ENCODE measurements at places on chromosomes 4 and X.

DNA sequence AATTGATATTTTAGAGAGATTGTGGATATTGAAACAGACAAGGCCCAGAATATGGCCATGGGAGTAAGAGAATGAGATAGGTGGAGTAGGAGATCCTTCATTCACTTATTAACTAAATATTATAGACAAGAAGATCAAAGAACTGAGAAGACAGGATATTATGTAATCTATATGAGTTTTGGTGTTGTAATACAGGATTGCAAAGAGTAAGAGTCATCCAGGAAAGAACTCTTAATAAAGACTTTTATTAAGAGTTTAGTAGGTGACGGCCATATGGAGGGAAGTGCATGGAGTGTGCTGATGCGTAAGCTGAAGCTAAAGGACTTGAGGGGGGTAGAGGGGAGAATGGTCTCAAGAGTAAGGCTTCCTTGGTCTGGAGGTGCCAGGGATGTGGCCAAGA lies 153.7 kb downstream of the VEGFC start:
- peak; percentile 78 for DNase-seq

DNA sequence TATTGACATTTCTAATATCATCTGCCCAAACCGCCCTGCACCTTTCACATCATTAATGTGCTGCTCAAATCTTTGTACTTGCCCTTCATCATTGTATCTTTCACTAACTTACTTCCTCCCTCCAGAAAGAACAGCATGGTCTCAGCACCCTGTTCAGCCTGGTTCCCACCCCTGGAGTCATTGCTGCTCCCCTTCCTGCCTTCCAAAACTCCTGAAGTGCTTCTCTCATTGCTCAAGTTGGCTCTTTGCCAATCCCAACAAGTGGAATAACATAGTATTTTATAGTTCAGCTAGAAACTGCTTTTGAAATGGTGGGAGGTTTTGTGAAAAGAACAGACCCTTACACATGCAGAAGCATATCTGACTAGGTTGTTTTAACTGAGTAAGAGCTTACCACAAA lies 14.0 kb upstream of the TTC29 start:
- no peak for DNase-seq

DNA sequence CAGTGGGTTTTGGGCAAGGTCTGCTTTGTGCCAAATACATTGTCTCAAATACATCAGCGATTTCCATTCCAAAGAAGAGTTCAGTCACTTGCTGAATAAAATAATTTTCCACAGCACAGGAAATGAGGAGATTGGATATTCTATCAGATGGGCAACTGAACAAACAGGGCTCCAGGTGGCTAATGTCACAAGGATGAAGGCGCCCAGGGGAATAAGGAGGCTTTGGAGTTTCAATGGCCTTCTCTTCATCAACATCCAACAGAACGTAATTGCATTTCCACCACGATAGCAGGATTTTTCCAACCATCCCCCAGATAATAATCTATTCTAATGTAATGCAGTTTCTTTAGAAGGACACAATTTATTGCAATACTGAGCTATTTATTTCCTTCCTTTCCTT lies 104.7 kb upstream of the KLHL13 start:
- no peak for DNase-seq

DNA sequence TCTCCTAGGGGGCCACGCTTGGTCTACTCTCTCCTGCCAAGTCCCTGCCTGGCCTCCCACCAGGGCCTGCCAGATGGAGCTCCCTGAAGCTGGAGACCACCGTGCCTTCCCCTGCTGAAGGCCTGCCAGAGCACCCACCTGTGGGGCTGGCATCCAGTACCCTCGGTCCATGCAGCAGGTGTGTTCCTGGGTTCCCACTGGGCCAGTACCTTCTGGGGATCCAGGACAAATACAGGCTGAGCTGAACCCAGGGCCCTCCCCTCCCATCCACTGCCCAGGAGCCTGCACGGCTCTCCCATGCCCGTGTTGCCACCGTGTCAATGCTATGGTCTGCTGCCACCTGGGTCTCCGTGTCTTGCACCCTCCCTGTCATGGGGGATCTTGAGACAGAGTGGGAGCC lies 68.8 kb downstream of the ABLIM2 start:
- no peak for DNase-seq

DNA sequence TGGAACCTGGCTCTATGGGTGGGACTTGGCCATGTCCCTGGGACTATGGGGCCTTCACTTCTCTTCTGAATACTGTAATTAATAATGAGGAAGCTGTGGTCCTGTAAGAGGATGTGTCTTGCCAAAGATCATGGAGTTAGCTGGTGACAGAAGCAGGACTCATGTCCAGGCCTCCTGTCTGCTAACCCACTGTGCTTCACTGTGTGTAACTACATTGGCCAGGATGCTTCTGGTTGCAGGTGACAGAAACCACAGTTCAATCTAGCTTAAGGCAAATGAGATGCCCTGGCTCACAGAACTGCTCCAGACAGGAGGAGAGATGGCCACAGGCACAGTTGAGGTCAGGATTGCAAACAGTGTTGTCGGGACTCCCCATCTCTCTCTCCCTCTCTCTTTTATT lies 3.1 kb downstream of the MTMR1 start:
- DNase-seq: no peak

- DNase-seq: no peak
Measured at GRCh38 chr4:169158046-169158445, 112.7 kb downstream of the SH3RF1 start.

DNA sequence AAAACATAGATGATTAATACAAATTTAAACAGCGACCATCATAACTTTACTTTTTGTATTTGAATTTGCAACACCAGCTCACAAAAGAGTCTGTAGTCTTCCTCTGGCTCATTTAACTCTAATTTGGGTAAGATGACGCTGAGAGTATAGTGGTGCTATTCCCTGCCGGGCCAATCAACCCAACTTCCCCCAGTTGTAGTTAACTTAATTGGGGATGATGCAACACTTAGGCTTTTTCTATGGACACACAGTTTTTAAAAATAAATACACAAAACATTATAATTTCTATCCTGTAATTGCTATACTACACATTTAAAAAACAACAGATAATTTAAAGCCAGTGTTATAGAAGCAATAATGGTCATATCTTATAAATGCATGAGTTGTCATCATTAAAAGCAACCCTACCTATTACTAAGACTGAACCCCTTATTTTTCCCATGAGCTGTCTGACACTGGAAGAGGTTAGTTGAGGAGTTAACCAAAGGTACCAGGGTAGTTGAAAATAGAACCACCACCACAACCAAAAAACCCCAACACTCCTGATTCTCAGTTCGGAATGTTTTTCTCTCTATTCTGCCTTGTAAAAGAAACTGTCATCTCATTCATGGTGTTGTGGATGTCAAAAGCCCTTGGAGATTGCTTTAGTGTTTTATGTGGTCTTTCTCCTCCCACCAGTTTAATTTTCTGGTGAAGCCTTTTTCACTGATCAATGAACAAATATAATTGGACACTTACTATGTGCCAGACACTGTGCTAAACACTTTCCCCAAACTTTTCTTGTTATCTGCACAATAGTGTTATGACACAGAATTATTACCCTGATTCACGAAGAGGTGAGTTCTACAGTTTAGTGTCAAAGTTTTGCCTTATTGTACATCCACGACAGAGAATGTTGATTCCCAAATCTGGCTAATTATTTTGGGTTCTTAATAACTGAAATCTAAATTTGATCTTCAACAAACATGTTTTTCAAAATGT lies 61.5 kb upstream of the RAPGEF2 start:
- DNase-seq: no peak

DNA sequence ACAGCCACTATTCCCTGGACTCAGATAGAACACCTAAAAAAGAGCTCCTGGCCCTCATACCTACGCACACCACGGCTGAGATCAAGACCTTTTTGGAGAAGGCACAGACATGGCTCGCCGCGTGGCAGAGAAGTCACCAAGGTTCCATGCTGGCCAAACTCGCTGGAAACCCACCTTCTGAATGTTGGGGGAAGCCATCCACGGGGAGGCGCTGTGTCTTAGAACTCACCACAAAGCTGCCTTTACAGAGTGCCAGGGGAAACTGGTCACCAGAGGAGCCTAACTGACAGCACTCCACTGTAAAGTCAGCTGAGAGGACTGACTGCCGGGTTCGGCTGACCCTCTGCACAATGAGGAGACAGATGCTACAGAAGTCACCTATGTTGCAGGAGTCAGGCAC lies 97.9 kb downstream of the NEUROG2 start:
- no peak for DNase-seq

Data from iris pigment epithelial cell (primary cell).